Vagina (tissue), 2 donors: ENCODE measurements at places on chromosomes 13 and 19.

- no peak for DNase-seq
Observed at GRCh38 chr13:29888306-29888705, 37.9 kb upstream of the UBL3 start.

DNA sequence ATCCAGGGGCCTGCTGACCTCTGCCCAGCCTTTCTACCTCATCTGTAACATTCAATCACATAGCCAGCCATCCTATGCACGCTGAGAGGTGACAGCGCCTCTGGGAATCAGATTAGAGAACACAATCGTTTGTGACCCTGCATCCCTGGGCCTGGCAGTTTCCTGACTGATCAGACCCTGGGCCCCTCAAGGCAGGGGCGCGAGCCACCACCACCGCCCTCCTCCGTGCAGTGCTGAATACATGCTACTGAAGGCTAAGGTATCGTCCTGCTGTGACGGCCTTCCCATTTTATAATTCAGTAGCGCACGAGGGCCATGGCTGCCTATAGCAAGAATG is 1.3 kb downstream of the TMTC4 start:
- no peak for DNase-seq

- no peak for DNase-seq
Observed at GRCh38 chr13:52850072-52850395, 1.6 kb upstream of the PCDH8 start.

- DNase-seq = no peak
Observed at GRCh38 chr13:62627226-62627625, 1211.6 kb upstream of the PCDH20 start.

- DNase-seq = no peak
Observed at GRCh38 chr19:29660835-29661234, 4.4 kb upstream of the PLEKHF1 start.

DNA sequence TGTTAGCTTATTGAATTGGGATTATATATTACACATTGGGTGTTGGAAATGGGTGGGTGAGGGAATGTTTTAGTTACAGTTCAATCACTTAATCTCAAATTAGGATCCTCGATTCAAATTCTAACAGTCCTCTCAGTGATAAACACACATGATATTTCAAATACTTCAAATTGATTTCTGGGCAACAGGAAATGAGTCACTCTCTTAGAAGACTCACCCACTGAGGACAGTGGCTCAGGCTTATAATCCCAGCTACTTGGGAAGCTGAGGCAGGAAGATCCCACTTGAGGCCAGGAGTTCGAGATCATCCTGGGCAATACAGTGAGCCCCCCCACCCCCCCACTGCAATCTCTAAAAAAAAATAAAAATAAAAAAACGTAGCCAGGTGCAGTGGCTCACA is 435.3 kb downstream of the KLF12 start:
- no peak for DNase-seq

GRCh38 chr19:7242601-7243258 is 51.5 kb downstream of the INSR start:
- DNase-seq = no peak

DNA sequence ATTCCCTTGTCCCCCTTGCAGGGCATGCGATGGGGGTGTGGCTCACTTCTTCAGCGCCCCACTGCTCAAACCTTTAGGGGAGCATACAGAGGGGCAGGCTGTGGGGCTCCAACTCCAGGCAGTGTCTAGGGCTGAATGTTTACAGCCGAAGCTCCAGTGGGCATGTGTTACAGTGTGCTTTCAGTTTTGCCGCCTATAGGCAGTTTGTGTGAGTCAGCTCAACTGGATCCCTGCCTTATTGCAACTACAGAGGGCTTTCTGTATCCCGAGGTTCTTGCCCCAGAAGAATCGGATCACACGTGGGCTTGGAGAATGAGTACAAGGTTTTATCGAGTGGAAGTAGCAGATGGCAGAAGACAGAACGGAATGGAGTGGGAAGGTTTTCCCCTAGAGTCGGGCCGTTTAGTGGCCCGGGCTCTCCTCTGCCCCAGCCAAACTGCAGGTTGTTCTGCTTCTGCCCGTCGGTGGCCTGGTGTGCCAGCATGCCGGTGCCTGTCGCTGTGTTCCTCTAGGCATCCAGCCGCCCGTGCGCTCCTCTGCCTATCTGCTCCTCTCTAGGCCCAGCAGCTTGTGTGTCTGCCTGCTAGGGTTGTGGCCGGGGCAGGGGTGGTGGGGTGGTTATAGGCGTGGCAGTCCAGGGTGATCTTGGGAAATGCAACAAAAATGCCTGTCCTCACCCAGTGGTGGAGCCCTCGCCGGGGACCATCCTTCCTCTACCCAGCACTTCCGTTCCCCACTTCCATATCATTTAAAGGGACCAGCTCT is 435.9 kb upstream of the SGCG start:
- no peak for DNase-seq

DNA sequence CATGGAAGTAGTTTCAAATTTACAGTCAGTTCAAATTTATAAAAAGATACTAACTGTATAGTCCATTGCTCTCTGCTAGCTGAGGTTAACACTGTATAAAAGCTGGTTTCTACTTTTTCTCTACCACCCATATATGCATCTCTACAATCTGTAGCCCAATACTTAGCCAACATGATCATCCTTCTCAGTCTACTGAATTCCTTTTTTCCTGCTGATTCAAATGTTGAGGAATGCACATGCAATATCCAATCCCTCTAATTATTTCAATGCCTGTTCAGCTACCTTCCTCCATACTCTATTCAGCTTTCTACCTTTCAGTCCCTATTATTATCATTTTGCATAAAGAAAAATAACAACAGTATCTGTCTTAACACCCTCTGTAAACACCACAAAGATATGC is 15.6 kb downstream of the KPNA3 start:
- no peak for DNase-seq

DNA sequence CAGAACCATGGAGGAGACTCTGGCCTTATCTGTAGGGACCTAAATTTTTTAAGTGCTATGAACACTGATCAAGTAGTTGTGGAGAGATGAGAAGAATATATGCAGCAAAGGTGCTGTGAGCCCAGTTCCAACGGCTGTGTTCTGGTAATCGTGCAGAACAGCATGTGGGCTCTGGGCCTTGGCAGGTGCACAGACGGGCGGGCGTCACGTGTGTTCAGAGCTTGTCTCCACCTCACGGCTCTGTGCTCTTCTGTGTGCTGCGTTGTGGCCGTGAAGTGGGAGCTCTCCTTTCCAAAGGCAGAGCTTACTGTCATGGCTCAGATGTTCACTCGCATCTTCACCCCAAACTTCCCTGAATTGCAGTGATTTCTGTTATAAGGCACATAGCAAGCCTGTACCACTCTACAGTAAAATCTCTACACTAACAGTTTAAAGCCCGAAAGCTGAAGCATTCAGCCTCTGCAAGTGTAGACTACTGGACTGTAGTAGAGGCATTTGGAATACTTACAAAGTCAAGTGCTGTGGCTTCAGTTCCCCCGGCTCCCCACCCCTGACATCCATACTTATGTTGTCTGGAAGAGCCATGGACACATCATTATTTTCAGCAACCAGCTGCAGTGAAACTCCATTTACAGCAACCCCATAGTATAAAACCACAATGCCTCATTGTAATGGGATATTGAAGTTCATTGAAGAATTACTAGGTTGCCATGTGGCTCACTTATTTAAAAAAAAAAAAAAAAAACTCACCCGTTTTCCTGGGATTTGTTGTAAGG is 27.5 kb upstream of the TEX29 start:
- DNase-seq = no peak

- no peak for DNase-seq
Observed at GRCh38 chr13:26855071-26855470, 94.5 kb upstream of the GPR12 start.

- DNase-seq = no peak
Observed at GRCh38 chr13:59641261-59641660, 522.5 kb downstream of the DIAPH3 start.

DNA sequence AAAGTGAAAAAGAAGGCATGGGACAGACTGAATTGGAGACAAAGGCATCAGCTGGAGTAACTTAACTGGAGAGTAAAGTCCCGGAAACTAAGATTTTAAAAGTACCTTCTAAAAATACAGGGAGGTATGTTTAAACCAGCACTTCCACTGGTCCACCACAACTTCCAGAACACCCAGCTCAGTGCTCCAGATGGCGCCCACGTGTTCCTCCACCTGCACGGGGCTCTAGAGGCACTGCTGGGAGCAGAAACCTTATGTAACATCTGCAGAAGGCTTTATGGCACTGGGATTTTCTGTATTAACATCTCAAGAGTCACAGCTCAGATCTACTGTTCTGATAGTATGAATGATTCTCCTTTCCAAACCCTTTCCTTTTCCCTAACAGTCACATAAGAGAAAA is 252.1 kb downstream of the DCLK1 start:
- no peak for DNase-seq

GRCh38 chr19:42473686-42474085 is 30.9 kb upstream of the CXCL17 start:
- DNase-seq = no peak

DNA sequence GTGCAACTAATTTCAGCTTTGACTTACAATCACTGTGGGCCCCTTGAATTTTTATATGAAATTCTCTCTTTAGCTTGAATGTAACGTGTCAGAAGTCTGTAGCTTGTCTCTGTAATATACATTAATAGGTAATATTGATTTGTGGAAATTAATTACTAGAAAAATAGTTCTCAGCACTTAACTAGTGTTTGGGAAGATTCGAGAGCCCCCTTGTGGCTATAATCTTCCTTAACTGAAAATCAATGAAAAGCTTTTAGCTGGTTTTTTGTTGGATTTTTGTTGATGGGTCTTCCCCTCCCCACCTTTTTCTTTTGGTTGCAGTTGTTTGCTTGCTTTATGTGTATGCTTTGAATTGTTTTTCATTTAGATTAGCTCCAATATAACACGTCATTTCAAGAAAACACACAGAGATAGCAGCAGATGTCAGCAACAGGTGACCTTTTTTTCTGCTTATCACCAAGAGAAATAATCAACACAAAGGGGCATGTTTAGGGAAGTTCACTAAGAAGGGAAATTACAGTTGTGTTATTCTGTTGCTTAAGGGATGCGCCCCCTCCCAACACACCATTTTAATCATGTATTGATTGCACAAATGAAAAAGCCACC is 176.8 kb downstream of the OXGR1 start:
- DNase-seq = no peak

- DNase-seq = no peak
Observed at GRCh38 chr13:48707405-48707804, 53.7 kb downstream of the CYSLTR2 start.

DNA sequence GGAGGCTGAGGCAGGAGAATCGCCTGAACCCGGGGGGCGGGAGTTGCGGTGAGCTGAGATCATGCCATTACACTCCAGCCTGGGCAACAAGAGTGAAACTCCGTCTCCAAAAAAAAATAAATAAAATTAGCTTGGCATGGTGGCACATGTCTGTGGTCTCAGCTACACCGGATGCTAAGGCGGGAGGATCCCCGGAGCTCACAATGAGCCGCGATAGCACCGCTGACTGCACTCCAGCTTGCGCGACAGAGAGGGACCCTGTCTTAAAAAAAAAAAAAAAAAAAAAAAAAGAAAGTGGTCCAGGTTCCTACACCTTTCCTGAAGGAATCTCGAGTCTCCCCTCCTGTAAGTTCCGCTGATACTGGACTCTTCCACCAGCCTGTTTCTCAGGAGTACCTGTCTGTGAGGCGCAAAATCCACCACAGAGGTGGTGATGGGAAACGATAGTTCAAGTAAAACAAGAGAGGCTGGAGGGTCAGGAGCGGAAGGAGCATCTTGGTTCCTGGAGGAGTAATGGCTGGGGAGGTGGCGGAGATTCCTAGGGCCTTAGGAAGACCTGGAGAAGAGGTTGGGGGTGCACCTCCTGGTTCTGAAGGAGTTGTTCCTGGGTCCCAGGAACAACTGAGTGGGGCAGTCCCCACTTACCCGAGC is 471 bp downstream of the FUT1 start:
- DNase-seq = no peak

GRCh38 chr19:51027873-51028272 is 1.5 kb upstream of the KLK11 start:
- no peak for DNase-seq

DNA sequence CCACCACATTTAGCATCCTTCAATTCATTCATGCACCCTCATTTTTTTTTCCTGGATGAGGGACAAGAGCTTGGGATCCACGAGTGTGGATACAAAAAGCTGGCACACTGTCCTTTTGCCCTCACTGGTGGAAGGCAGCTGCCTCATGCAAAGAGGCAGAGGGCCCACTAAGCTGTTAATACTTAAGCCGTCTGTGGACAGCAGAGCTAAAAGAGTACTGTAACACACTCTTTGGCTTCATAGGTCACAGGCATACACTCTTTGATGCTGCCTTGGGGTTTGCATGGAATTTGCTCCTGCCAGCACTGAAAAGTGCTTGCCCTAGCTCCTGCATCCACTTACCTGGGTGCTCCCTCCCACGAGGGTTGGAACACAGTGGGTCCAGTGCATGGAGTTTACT is 978.4 kb upstream of the SPRY2 start:
- DNase-seq = no peak

- no peak for DNase-seq
Observed at GRCh38 chr13:94548821-94549231, 47.1 kb downstream of the TGDS start.

GRCh38 chr19:9128171-9128570 is 1.4 kb upstream of the OR7G3 start:
- DNase-seq = no peak

DNA sequence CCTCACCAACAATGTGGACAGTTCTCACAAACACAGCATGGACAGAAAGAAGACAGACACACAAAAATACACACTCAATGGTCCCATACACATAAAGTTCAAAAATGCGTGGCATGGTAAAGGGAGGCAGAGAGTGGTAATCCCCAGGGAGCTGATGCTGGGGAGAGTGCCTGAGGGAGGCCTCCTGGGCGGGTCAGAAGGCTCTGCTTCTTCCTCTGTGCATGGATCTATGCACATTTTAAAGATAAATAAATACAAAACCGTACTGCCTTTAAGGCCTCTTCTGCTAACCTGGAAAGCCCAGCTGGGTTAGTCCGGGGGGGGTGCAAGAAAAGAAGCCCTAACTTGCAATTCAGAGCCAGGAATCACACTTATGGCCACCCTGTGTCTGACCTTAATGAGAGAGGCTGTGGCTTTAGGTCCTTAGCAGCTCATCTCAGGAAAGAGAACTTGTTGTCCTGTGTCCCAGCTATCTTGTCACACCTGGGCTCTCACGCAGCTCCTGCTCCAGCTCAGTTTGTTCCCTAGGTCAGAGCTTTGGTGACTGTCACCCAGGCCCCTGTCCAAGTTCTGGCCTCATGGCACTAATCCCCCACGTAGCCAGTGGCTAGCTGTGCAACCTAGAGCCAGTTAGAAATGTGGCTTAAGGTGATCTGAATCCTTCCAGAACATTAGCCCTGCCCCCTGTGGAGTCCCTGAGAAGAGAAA is 28.5 kb downstream of the POP4 start:
- no peak for DNase-seq
